ENCODE measurements at places on chromosomes 6 and 20. TPM values are rescaled to one million over a fixed set of nuclear protein-coding genes. Genes with fewer than 3 reads are reported as not detected.

COL11A2 gene
- total RNA-seq, result 1.0 TPM

DNA sequence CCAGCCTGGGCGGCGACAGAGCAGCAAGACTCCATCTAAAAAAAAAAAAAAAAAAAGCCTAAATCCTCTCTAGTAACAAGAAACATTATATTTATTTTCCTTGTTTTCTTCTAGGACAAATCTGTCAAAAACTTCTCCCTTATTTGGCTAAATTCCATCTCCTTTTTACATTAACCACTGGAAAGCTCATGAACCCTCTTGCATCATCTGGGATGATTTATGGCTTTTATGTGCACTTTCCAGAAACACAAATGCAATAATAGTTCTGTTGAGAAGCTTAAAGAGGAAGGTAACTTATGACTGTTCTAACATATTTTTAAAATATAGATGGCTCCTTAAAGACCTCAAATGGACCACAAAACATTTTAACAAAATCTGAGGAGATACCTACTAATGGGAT, 526.1 kb upstream of the SPTLC3 start:
- DNase-seq, result no peak

- no peak for DNase-seq
Measured at GRCh38 chr6:125489579-125490285, 188.0 kb upstream of the HDDC2 start.

GRCh38 chr6:96391776-96392360, 129.7 kb upstream of the UFL1 start:
- DNase-seq, result no peak

GINM1 gene
- total RNA-seq, result 63.3 TPM

DNA sequence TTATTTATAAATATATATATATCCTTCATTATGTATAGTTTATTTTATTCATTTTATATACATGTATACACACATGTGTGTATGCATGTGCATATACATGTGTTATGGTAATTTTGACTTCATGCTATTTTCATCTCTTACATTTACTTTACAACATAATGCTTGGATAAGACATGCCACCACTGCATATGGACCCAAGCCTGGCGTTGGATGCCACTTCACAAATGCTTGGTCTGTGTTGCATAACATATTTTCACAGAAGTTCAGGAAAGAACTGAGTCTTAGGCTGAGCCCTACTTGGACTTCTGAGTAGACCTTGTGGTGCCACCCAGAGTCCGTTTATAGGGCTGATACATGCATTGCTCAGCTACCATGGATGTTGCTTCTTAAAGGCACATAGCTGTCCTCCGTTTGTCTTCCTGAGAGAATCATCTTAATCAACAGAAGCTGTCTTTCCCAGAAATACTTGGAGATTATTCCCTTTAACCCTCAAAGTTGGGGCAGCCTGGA, 337.8 kb downstream of the BTBD3 start:
- DNase-seq, result no peak

DNA sequence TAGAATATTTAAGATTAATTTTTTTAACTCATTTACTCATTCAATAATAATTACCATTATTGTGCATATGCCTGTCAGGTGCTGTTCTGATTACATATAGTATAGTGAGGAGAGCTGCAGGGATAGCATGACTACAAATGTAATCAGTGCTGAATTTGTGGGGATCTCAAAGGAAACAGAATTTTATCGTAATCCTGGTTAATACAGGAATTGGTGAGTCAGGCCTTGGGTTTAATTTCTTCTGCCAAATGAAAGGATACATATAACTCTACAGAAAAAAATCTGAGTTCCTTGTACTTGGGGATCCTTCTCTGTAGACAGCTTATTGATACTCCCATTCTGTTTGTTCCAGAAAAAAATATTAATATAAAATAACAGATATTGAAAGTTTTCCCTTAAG, 297.2 kb downstream of the GJA1 start:
- DNase-seq, result no peak

FAXC gene
- 12.9 TPM for total RNA-seq

OPRM1 gene
- not detected for total RNA-seq

DNA sequence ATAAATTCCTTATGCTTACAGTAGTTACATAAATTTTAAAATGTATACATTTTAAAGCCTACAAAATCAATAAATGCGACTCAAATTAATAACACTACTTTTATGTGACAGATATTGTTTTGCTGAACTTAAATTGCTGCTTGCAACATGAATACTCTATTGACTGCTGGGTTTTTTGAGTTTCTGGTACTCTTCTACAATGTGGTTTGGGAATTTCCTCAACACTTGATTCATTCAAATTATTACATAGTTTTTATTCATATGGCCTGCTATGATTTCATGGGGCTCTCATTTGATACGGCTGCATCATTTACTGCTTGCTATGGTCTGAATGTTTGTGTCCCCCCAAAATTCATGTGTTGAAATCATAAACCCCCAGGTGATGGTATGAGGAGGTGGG, 2.3 kb upstream of the TXLNB start:
- DNase-seq, result no peak

DNA sequence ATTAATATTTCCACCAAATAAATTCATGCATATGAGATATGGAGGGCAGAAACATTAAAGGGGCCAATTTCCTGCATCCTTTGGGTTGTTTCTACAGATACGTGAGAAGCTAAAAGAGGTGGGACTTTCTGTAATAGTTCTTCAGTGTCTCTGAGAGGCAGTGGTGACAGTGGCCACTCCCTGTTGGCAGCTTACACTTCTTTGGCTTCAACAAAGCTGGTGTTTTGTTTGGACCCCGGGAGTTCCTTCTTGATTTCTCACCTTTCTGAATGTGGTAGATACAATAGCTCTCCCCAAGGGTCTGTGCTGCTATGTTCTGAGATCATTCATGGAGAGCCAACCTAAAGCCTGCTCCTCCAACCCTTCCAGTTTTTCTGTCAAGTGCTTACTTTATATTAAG, 7.8 kb downstream of the PLCB1 start:
- DNase-seq, result no peak

CRISP2 gene
- not detected for total RNA-seq

DNA sequence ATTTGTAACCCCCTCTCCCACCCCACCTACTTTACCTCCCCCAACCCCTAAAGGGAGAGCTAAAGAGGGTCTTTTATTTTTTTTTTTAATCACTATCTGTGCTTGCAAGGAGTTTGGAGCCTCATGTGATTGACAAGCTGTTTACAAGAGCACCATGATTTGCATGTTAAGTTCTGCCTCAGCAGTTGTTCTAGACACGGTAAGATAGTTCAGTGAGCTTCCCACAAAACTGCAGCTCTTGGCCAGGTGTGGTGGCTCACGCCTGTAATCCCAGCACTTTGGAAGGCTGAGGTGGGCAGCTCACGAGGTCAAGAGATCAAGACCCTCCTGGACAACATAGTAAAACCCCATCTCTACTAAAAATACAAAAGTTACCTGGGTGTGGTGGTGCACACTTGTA, 5.0 kb upstream of the PXDC1 start:
- no peak for DNase-seq

GRCh38 chr20:378961-379336, 1.6 kb upstream of the TRIB3 start:
- DNase-seq, result no peak

GRCh38 chr6:85672623-85673022, 29.9 kb upstream of the SYNCRIP start:
- no peak for DNase-seq

DNA sequence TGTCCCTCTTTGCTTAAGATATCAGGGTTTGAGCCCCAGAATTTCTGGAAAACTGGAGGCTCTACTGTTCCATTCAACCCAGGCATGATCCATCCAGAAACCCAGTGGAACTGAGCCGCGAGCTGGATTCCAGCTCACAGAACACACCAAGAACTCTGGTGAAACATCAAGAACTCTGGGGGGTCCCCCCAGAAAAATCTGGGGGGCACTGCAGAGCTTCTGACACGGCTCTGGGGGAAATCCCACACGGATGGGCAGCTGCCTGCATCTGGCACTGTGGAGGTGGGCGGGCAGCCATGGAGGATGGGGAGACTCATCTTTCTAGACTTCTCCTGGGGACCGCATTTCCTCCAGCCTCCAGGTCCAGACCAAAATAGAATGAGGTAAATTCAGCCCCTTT, 51.0 kb downstream of the BMP7 start:
- DNase-seq, result peak; percentile 72

L3MBTL1 gene
- total RNA-seq, result 7.1 TPM

EPHA7 gene
- 0.19 TPM for total RNA-seq

DNA sequence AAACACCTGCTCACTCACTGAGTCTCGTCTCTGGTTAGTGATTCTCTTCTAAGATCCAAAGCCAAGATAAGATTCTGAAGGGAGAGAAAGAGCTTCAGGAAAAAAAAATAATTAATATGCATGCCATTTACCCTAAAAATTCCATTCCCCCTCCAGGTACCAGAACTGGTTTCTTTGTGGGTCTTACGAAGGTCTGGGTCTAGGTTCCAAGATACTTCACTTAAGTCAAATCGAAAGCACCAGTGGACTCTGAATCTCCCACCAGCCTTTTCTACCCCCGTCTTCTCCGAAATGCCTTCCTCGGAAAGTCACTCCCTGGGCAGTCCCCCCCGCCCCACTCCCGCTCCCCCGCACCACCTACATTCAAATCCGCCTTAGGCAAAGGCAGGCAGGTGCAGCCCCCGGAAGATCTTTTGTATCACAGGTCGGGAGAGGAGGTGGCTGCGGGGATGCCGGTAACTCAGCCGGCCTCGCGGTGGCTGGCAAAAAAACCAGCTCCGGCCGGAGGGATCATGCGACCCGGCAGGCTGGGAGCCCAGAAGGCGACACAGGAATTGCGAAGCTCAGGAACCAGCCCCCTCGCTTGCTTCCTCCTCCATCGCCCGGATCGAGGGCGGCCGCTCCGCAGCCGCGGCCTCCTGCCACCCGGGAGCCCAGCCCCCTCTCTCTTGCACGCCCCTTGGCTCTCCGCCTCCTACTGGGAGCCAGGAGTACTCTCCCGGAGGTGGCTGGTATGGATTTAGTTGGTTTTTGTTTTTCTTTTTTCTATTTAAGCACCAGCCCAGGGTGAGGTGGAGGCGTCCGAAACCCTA, at the start of gene BCL2L1:
Gene BCL2L1, minus strand, starts transcription at position 612 of the 812 bp plus-strand sequence. CDS start 650 bp downstream, outside the sequence.
- DNase-seq, result peak; percentile 95

DNA sequence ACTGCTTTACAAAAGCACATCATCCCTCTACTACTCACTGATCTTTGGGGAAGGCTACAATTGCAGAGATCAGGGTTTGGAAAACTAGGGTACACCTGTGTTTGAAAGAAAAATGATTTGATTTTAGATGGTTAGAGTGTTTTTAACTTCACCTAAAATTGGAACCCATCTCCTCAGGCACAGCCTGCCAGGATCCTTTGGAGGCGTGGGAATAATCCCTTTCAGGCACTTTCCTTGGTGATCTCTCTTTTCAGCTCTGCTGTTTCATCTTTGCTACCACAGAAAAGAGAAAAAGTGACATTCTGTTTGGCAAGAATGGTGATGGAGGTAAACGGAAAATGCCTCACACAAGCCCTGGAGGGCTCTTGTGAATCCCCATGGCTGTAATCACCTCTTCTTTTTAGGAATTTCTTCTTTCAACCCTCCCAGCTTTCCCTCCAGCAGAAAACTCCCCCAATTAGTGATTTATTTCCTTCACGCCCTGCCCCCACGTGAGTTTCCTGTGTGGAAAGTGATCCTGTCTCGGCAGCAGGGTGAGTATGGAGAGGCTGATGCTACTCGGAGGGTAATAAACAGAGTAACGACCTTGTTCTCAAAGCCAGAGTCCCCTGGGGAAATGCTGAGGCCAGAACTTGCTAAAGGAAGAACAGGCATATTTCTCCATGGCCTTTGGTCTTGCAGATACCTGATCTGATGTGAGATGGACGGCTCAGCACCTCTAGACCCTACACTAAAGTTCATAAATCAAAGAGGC, 9.2 kb downstream of the KCNG1 start:
- no peak for DNase-seq

EPB41L1 gene
- total RNA-seq, result 58.2 TPM

GRCh38 chr6:89944826-89945407, 50.6 kb downstream of the GJA10 start:
- DNase-seq, result no peak

- DNase-seq, result no peak
Measured at GRCh38 chr20:51910321-51911050, 108.2 kb upstream of the SALL4 start.

C6orf163 gene
- total RNA-seq, result 2.7 TPM

GRCh38 chr6:162443101-162443500, 284.5 kb downstream of the PRKN start:
- no peak for DNase-seq

DNA sequence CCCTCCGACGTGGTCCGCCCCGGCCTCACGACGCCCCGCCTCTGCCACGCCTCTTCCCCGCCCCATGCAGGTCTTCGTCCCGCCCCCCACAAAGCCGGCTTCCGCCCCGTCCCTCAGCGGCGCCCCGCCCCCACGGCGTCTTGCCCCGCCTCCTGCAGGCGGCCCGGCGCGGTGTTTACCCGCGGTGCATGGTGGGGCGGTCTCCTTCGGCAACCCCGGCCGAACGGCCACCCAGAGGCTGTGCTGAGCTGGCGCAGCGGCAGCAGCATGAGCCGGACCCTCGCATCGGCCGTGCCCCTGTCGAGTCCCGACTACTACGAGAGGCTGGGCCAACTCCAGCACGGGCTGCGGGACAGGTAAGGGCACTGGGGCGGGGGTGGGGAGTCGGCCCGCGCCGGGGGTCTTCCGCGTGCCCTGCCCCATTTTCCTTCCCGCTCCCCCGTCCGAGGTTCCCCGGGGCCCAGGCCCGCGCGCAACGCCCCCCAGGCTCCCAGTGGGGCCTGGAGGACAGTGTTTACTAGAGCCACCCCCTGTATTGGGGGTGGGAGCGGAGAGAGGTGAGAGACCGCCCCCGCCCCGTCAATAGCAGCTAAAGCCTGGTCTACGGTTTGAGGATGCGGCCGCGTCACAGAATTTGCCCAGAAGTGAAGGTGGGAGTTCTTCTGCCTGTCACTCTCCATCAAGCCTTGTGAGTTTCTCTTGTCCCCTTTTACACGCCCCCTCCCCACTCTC, at the start of gene KIZ:
Gene KIZ, plus strand, starts transcription at position 234 of the 732 bp plus-strand sequence. Its CDS starts 34 bp downstream, at position 268.
- peak; percentile 99 for DNase-seq

HEY2 gene
- total RNA-seq, result 11.3 TPM

ENPP4 gene
- total RNA-seq, result 11.7 TPM

PKIB gene
- total RNA-seq, result 1.8 TPM

GRCh38 chr20:59785669-59785959, 147.8 kb downstream of the SYCP2 start:
- DNase-seq, result no peak

KPNA5 gene
- 18.3 TPM for total RNA-seq

DNA sequence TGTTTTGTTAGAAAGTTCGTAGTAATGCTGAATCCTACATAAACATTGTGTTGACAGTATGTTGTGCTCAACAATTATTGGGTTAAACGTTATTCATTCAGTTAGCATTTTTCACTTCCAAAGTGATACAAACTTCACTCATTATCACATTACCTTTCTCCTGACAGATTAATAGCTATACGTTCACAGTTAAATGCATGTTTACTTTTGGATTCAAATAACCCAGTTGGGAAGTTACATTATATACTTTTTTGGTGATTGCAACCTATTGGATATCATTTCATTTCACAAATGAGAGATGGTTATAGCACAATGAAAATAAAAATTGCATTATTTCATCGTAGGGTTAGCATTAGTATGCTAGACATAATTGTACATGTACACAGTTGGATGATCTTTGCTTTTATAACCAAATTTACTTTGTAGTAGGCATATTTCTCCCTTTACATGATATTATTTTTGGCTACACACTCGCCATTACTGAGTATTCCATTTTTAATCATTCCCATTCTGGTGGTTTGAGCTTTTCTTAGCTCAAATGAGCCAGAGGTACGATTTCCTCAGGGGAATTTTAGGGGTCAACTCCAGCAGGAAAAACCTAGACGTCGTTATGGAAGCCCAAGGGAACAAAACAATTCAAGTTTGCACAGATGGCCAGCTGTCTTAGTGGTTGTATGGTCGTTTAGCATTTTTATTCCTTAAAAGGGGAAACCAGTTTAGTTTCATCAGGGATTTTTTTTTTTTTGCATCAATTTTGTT, 2.1 kb upstream of the HIVEP1 start:
- DNase-seq, result no peak

VARS1 gene
- 60.8 TPM for total RNA-seq

BLCAP gene
- 48.1 TPM for total RNA-seq
